ENCODE measurements at places on chromosomes 4 and X. TPM values are rescaled to one million over a fixed set of nuclear protein-coding genes. Genes with fewer than 3 reads are reported as not detected.

Gene TEX13C
- not detected for total RNA-seq

Gene SMC1A
- 124 TPM for total RNA-seq

DNA sequence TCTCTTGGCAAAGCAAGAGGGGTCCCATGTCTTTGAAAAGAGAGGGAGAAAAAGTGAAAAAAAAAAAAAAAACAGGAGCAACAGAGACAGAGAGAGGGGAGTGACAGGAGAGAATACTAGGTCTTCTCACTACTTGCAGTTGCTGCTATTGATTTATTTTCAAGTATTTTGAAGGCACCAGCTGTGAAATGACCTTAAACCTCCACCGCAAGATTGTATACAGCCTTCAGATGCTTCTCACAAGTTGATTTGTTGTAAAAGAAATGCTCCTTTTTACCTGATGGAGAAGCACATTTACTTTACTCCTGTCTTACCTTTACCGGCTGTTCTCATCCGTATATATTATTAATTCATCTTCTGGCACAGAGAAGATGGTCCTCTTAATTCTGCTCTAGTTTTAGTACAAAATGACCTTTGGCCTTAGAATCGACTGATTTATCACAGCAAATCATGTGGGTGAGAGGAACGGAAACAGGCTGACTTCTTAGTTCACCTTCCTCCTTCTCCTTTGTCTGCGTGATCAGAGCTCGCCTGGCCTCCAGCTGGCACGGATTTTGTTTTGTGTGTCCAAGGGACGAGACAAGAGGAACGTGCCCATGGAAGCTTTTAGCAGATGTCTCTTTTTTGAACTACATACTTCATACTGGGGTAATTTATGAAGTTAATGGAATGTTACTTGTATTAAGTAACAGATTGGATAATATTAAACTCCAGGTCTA, 82.4 kb upstream of the PACRGL start:
- peaks cover 4% of the 10 kb centered on the region for H3K4me1 ChIP-seq
- no peaks in the 10 kb centered on the region for H3K27me3 ChIP-seq
- H3K4me3 ChIP-seq, result no peak overlapping the region
- H3K27ac ChIP-seq, result peak overlapping the region; percentile 22

Gene ERVMER34-1
- total RNA-seq, result 0.77 TPM

- no peaks in the 10 kb centered on the region for H3K4me1 ChIP-seq
- no peaks in the 10 kb centered on the region for H3K36me3 ChIP-seq
- no peak overlapping the region for H3K27ac ChIP-seq
These were observed 434.2 kb downstream of the PPARGC1A start for GRCh38 chr4:23455456-23456158.

- H3K4me1 ChIP-seq, result peaks cover 8% of the 10 kb centered on the region
- H3K4me3 ChIP-seq, result no peak overlapping the region
- no peaks in the 10 kb centered on the region for H3K36me3 ChIP-seq
- H3K27me3 ChIP-seq, result no peaks in the 10 kb centered on the region
- no peak for DNase-seq
These were observed 40.6 kb downstream of the ABLIM2 start for GRCh38 chr4:8118035-8118434.

GRCh38 chr4:25113915-25114904, 46.0 kb downstream of the SEPSECS start:
- no peak overlapping the region for H3K27ac ChIP-seq
- no peaks in the 10 kb centered on the region for H3K4me1 ChIP-seq
- no peak for DNase-seq
- no peak overlapping the region for H3K4me3 ChIP-seq

GRCh38 chr4:155789391-155789790, 30.6 kb downstream of the GUCY1B1 start:
- DNase-seq, result no peak
- H3K4me1 ChIP-seq, result no peaks in the 10 kb centered on the region
- no peak overlapping the region for H3K27ac ChIP-seq
- H3K4me3 ChIP-seq, result no peak overlapping the region
- no peaks in the 10 kb centered on the region for H3K36me3 ChIP-seq

Gene CT55
- total RNA-seq, result not detected

DNA sequence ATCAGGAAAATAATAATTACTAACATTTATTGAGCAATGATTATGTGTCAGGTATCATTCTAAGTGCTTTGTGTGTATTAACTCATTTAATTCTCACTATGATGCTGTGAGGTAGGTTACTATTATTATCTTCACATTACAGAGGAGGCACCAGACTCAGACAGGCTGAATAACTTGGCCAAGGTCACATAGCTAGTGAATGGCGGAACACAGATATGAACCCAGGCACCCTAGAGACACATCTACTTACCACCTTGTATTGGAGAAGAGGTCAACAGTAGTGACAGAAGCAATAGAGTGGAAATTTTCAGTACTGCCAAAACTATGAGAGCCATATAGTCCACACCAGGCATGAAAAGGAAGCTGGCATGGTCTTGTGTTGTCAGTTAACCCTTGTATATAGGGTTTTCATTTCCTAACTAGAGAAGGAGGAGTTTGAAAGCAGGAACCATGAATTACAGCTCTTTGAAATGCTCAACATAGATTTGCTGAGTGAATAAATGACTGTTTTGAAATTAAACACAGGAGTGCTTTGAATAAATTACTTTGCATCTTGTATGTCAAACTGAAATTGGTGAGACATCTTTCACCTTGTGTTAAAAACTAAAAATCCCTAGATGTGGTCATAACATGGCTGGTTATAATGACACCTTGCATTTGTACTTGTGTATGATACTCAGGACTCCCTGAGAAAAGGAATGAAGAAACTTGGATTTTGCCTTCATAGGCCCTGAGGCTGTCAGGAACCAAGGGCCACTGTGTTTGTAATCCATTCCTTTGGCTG, 71.8 kb downstream of the RTL9 start:
- DNase-seq, result no peak
- H3K4me3 ChIP-seq, result no peak overlapping the region
- no peaks in the 10 kb centered on the region for H3K36me3 ChIP-seq
- H3K27me3 ChIP-seq, result no peaks in the 10 kb centered on the region
- no peak overlapping the region for H3K27ac ChIP-seq
- H3K4me1 ChIP-seq, result no peaks in the 10 kb centered on the region

Gene TRIM75
- not detected for total RNA-seq

Gene DMRTC1B
- total RNA-seq, result not detected

GRCh38 chr4:159014859-159015258, 88.0 kb upstream of the RAPGEF2 start:
- H3K36me3 ChIP-seq, result no peaks in the 10 kb centered on the region
- DNase-seq, result no peak
- no peaks in the 10 kb centered on the region for H3K27me3 ChIP-seq
- no peak overlapping the region for H3K4me3 ChIP-seq
- H3K4me1 ChIP-seq, result no peaks in the 10 kb centered on the region

Gene FGFR3
- 52.9 TPM for total RNA-seq

Gene CENPE
- total RNA-seq, result 23.2 TPM

GRCh38 chrX:125953814-125954213, 212.3 kb downstream of the DCAF12L2 start:
- H3K4me3 ChIP-seq, result no peak overlapping the region
- H3K36me3 ChIP-seq, result no peaks in the 10 kb centered on the region
- no peak for DNase-seq

DNA sequence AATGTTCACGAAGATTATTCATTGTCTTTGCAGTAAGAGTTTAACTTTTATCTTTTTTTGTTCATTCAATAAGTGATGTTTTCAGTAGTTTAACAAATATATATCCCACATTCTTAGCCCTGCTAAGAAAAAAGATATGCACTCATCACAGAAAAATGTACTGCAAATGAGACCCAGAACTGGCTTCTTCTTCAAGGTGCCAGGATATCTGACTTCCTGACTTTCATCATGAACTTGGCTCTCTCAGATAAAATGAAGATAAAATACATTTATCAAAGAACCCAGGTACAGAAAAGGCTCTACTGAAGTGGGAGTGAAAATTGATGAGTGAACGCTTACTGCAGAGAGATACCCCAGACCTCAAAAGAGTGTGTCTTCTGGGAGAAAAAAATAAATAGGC, 177.8 kb upstream of the DKK2 start:
- no peaks in the 10 kb centered on the region for H3K4me1 ChIP-seq
- no peak overlapping the region for H3K4me3 ChIP-seq
- no peaks in the 10 kb centered on the region for H3K36me3 ChIP-seq
- H3K27ac ChIP-seq, result no peak overlapping the region
- no peaks in the 10 kb centered on the region for H3K27me3 ChIP-seq
- no peak for DNase-seq

Gene SCML2
- 2.5 TPM for total RNA-seq

- H3K4me1 ChIP-seq, result peaks cover 13% of the 10 kb centered on the region
- H3K27me3 ChIP-seq, result no peaks in the 10 kb centered on the region
- peak; percentile 60 for DNase-seq
- no peak overlapping the region for H3K4me3 ChIP-seq
- H3K27ac ChIP-seq, result peak overlapping the region; percentile 53
- peaks cover 19% of the 10 kb centered on the region for H3K36me3 ChIP-seq
These were observed 20.2 kb downstream of the WDR1 start for GRCh38 chr4:10096201-10096977.

Gene NHS
- total RNA-seq, result 3.0 TPM

- DNase-seq, result no peak
- H3K36me3 ChIP-seq, result no peaks in the 10 kb centered on the region
- no peak overlapping the region for H3K27ac ChIP-seq
- no peaks in the 10 kb centered on the region for H3K4me1 ChIP-seq
- H3K4me3 ChIP-seq, result no peak overlapping the region
These were observed 2.2 kb upstream of the CFI start for GRCh38 chr4:109803924-109804571.

GRCh38 chr4:132316738-132317137, 832.4 kb upstream of the PCDH10 start:
- no peak overlapping the region for H3K4me3 ChIP-seq
- no peaks in the 10 kb centered on the region for H3K4me1 ChIP-seq
- no peak for DNase-seq
- H3K27ac ChIP-seq, result no peak overlapping the region
- no peaks in the 10 kb centered on the region for H3K36me3 ChIP-seq
- no peaks in the 10 kb centered on the region for H3K27me3 ChIP-seq

Gene ODAPH
- not detected for total RNA-seq

GRCh38 chr4:182973511-182973911, 56.3 kb upstream of the DCTD start:
- H3K4me1 ChIP-seq, result no peaks in the 10 kb centered on the region
- DNase-seq, result no peak
- no peak overlapping the region for H3K4me3 ChIP-seq
- H3K27ac ChIP-seq, result no peak overlapping the region
- H3K36me3 ChIP-seq, result no peaks in the 10 kb centered on the region
- no peaks in the 10 kb centered on the region for H3K27me3 ChIP-seq

Gene SSX5
- total RNA-seq, result not detected

- no peaks in the 10 kb centered on the region for H3K27me3 ChIP-seq
- DNase-seq, result no peak
- H3K36me3 ChIP-seq, result no peaks in the 10 kb centered on the region
- no peak overlapping the region for H3K27ac ChIP-seq
These were observed 16.4 kb downstream of the TASL start for GRCh38 chrX:30561191-30561590.

DNA sequence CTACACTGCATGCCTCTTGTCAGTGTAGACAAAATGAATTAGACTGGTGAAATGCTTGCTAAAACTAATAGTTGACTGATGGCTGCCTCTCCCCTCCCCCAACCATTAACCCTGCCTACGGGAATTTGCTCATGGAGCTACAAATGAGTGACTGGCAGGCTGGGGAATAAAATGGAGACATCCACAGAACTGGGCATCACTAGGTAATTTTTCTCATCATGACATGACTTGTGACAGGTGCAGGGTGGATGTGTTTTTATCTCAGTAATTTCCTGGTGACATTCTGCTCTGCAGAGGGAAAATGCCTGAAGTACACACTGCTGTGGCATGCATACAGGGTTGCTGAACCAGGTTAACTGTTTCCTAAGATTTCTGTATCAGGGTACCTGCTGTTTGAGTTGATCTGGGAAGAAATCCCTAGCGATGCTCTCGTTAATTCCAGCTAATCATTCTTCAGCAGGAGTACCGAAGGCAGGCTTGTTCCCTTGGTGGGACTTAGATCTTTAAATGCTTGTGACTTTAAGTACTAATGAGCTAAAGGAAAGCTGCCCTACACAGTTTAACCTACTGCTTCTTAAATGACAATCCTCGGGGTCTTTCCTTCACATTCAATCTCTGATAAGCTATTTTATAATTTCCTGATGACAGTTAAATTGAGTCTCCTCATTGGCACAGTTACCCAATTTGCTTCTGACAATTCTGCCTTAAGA, 376.3 kb upstream of the LCORL start:
- no peaks in the 10 kb centered on the region for H3K4me1 ChIP-seq
- H3K4me3 ChIP-seq, result no peak overlapping the region
- no peaks in the 10 kb centered on the region for H3K27me3 ChIP-seq
- H3K27ac ChIP-seq, result no peak overlapping the region
- no peaks in the 10 kb centered on the region for H3K36me3 ChIP-seq

Data from colonic mucosa (tissue), 4 donors.